ENCODE measurements at places on chromosomes 5 and 9.

- no peak for DNase-seq
Measured at GRCh38 chr5:154770111-154770510, 14.9 kb downstream of the LARP1 start.

- DNase-seq = no peak
Measured at GRCh38 chr5:151632524-151632923, 41.4 kb upstream of the FAT2 start.

GRCh38 chr9:87193151-87193550 lies 245.8 kb upstream of the GAS1 start:
- DNase-seq = peak; percentile 40

DNA sequence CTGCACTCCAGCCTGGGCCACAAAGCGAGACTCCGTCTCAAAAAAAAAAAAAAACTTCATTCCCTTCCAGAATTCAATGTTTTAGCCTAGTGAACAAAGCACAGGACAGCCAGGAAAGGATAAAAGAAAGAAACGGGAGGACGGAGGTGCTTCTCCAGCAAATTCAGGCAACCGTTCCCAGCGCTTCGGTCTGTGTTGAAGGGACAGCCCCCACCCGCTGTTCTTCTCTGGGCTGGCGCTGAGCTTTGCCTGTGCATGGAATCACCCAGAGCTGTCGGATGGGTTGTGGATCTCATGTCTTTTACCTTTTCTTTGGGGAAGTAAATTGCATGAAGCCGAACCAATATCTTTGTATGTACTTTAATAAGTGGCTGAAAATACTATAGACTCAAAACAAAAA lies 248.4 kb upstream of the IRX2 start:
- DNase-seq = no peak

DNA sequence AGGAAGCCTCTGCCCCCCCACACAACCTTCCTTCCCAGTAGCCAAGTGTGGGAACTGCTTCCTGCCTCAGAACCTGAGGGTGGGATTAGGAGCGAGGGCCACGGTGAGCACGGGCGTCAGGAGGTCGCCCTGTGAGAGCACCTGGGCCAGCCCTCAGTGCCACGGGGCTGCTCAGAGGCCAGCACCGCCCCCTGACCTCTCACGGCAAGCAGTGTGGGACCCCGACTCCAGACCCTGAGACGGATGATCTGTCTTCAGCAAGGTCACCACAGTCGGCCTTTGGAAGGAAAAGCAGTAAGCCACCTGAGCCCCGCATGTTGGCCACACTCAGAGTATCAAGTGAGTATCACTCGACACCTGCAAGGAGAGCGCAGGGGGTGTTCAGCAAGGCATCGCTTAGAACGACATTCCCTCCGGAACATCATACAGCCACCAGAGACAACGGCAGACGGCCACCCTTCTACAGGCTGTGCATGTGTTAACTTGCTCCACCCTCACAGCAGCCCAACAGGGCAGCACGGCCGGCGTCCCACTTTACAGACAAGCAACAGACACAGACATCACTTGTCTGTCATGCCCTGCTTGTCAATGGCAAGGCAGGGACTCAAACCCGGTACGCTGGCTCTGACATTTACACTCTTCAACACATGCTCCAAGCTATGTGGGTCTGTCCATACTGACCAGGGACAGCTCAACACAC lies 50.2 kb downstream of the IPPK start:
- DNase-seq = no peak

- DNase-seq = no peak
Measured at GRCh38 chr9:124010665-124011321, 775 bp upstream of the LHX2 start.

DNA sequence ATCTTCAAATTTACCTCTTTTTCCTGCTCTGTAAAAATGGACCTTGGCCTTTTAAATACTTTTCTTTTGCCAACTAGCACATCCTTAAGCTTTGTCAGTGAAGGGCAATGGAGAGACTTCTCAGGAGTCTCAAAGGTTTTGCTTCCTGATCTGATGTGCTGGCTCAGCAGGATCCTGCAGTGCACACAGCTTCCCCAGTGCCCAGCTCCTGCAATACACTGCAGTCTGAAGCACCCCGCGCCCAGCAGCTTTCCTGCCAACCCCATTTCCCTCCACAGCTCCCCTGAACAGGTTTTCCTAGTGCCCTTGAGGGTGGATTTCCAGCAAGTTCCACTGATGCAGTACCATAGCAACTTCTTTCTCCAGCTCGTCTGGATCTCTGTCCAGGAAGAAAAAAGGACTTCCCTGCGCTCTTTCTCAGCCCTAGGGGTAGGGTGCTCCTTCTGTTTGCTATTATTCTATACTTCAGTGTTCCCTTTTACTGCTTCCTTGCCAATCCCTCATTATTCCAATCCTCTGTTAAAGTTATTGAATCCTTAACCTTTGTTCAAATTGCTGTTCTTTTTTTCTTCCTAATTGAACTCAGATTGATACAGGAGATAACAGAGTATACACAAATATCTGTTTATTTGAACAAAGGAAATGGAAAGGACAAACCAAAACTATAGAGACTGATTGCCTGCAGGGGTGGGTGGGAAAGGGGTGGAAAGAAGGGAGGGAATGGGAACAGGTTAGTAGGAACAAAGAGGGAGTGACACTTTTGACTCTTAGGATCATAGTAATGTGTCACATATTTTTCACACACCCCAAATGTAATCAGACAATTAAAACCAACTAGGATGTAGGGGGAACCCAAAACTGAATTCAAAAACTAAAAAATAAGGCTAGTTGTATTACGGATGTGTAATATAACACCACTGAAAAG lies 8.5 kb downstream of the SNAPC3 start:
- no peak for DNase-seq

DNA sequence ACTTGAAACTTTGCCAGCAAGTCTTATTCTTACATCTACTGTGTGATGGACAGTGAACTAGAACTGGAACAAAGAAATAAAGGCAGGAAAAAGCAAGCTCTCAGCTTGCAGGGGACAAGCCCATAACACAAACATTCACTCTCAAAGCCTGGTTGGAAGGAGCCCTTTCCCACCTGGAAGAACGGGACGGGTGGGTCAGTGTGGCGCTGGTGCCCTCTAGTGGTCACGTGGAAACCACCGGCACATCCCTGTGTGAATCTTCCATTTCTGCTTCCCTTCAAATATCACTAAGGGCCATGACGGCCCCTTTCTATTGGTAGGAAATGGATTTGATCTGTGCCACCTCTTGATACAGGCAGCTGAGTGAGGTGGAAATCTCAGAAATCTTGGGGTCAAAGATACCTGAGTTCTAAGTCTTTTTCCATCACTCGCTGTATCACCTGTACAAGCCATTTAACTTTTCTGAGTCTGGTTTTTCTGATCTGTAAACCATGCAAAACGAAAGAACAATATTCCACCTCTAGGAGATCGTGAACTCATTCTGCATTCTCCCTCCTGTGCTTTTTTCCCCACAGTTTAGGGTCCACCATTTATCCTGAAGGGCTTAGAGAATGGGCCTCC lies 211.6 kb downstream of the MSX2 start:
- DNase-seq = peak; percentile 3

DNA sequence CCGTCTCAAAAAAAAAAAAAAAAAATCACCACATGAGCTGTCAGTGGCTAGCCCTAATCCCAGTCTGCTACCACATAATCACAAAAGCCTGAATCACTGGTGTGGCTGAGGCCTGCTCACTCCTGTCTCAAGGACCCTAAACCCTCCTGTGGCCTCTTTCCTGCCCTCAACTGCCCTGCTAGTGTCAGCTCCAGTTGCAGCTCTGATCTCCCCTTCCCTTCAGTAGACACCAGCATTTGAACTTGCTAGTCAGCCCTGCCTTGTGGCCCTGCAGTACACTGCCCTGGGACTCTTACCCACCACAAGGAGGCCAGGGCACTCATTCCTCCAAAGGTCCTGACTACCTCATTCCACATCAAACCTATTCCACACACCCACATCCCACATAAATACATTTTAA lies 9.5 kb upstream of the P4HA2 start:
- no peak for DNase-seq

GRCh38 chr9:135165756-135166519 lies 78.5 kb downstream of the OLFM1 start:
- no peak for DNase-seq

DNA sequence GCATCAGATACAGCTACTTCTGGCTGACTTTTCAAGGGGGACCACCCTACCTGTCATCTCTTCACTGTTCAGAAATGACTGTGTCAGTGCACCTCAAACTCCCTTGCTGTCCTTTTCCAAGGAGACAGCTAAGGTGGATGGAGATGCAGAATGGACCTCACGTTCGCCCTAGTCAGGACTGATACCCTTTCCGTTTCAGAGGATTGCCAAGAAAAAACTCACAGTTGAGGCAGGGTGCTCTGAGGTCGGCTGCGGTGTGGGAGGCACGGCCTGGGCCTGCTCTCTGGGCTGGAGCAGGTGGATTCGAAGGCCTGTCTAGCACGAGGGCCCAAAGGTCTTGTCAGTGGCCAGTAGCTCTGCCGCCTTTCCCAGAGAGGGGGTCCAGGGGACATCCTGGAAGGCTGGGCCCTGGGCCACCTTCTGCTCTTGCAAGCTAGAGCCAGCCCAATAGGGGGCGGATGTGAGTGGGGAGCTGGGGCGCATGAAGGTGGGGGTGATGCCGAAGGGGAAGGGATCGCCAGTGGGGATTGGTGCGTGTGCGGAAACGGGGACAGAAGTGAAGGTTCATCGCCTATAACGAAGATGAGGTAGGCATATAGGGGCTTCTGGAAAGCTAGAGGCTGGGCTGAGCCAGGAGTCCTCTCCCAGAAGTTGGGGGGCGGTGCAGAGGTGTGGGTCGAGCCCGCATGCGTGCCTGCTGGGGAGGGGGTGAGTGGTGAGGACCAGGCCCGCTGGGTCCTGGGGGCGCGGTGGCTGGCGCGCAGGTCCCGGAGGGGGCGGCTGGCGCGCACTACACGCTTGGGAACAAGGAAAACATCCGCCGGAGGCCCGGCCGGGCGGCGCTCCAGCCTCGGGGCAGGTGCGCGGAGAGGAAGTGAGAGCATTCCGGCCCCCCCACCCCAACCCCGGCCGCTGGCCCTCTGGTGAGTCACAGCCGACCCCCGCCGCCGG lies 2.5 kb upstream of the MSMP start:
- DNase-seq = peak; percentile 39

GRCh38 chr5:169527863-169528262 lies 55.7 kb upstream of the SPDL1 start:
- no peak for DNase-seq

DNA sequence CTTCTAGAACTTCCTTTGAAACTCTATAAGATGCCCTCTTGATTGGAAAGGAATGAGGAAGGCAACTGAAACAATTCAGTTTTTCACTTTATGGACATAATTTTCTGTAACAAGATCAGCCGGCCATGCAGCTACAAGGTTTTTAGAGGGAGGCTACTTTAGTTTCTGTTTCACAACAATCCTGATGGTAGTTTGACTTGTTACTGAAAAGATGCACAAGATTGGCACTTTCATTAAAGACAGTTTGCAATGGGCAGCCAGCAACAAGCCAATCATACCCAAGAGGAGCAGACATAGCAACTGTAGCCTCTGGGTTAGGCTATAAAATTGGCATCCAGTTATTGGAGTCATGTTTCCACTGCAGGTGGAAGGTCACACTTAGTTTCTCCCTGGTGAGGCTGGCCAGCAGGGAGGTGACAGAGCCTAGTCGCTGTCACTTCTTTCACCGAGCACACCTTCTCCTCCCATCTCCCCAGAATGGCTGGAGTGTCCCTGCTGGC lies 74.3 kb upstream of the TGFBR1 start:
- DNase-seq = no peak

GRCh38 chr9:114080773-114081440 lies 2.8 kb upstream of the AMBP start:
- DNase-seq = peak; percentile 97

DNA sequence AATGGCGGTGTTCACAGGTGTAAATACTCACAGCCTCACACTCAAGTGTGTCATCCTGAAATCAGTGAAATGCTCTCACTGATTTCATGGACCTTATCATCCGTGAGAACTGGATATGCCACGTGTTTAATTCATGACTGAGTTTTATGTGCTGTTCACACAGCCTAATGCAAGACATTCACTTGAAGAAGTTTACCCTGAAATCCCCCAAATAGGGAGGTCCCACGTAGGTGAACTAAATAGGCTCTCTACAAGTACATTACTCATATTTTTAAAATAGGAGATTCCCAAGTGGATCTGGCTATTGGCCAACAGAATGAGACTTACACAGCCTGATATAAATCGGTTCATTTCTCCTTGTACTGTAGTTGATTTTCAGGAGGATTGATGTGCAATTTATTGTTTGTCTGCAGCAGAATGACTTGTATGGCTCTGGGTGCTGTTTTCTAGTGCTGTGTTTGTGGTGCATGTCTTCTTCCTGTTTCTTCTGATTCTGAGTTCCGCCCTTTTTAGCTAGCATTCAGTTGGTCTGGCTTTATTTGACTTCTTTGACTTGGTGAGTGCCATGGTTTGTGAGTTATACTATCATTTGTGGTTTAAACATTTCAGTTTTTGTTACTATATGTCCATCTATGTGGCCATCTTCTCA lies 25.1 kb downstream of the TRIO start:
- DNase-seq = peak; percentile 63

DNA sequence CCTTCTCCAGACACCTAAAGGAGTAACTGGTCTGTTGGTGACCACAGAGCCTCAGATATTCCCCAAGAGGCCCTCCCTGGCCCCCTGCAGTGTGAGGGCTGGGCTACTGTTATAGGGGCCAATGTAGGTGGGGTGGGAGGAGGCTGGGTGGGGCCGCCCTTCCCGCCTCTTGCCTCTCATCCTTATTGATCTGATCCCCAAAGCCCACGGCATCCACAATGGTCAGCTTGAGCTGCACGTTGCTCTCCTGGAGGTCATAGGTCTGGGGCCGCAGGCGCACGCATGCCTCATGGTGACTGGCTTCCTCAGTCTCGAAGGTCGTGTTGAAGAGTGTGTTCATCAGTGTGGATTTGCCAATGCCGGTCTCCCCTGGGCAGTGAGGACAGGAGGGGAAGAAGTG lies 13.0 kb downstream of the SEPTIN8 start:
- DNase-seq = no peak

GRCh38 chr5:124007675-124008398 lies 495.9 kb downstream of the CSNK1G3 start:
- DNase-seq = peak; percentile 59

DNA sequence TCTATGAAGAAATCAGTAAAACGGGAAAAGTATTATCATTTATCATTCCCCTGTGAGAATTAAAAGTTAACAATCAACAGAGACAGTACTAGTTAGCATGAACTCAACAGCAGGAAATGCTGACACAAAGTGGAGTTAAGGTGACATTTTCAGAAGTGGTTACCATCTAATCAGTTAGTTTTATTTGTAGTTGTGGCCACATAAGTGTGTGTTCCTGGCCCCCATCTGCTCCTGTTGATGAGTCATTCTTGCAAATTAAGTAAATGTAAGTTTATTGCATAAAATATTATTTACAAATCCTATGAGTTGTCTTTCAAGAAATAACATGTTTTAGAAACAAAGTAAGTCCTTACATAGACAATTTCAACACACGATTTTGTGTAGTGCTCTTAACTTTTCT lies 8.9 kb upstream of the BNC2 start:
- no peak for DNase-seq

GRCh38 chr9:121698627-121699570 lies 47.5 kb downstream of the DAB2IP start:
- no peak for DNase-seq

- no peak for DNase-seq
Measured at GRCh38 chr5:10059556-10059955, 190.1 kb downstream of the ATPSCKMT start.
